HT1080 (cell line): ENCODE measurements at places on chromosomes 1 and 21. TPM values are rescaled to one million over a fixed set of nuclear protein-coding genes. Genes with fewer than 3 reads are reported as not detected.

DNA sequence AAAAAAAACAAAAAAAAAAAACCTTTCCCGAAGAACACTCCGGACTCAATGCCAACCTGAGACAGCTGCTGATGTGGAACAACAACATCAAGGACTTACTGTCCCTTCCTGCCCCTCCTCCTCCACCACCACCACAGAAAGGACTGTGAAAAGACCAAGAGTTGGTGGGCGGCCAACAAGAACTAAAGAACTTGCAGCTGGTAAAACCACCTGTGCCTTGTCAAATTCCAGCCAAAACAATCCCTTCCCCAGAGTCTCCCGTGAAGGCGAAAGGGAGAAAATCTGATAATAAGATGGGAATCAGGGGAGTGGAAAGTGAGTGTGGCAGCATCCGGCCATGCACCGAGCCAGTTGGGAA lies 88.9 kb downstream of the PROX1 start:
- DNase-seq = no peak

- no peak for DNase-seq
Observed at GRCh38 chr1:172071746-172072145, 230.4 kb downstream of the DNM3 start.

The FCRL5 gene
- total RNA-seq = not detected in 2 replicates

- no peak for DNase-seq
Observed at GRCh38 chr1:82462366-82462765, 661.6 kb downstream of the ADGRL2 start.

DNA sequence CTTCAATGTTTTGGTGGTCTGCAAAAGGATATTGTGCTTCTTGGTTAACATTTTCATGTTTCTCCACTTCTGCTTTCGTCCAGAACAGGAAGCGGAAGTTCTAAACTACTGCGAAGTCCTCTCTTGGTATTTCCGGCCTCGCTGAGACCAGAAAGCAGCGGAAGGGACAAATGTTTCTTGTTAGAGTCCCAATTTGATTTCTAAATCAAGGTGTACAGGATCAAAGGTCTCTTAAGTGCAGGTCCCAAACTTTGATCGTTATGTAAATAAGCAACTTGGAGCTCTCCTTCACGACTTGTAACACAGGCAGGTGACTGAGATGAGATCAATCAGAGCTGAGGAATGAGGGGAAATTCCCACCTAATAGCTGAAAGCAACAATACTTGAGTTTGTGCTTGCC lies 40.1 kb upstream of the HMCN1 start:
- no peak for DNase-seq

- no peak for DNase-seq
Observed at GRCh38 chr1:212670882-212671281, 28.8 kb downstream of the BATF3 start.

- DNase-seq = no peak
Observed at GRCh38 chr1:21594501-21594900, 74.7 kb downstream of the RAP1GAP start.
